ENCODE measurements at places on chromosomes 2 and 18. TPM values are rescaled to one million over a fixed set of nuclear protein-coding genes. Genes with fewer than 3 reads are reported as not detected.

POTEE gene
- total RNA-seq, result 0.04 TPM

CAPN14 gene
- total RNA-seq, result 0.03 TPM

HSBP1L1 gene
- total RNA-seq, result 13.9 TPM

EN1 gene
- total RNA-seq, result 0.70 TPM

ABCB11 gene
- total RNA-seq, result not detected

CDK15 gene
- not detected for total RNA-seq

IL36RN gene
- total RNA-seq, result 0.21 TPM

SMYD1 gene
- total RNA-seq, result not detected

CNRIP1 gene
- total RNA-seq, result 2.1 TPM

ADRA2B gene
- 0.09 TPM for total RNA-seq

CFAP65 gene
- 0.48 TPM for total RNA-seq

CCDC85A gene
- 0.26 TPM for total RNA-seq

SPP2 gene
- not detected for total RNA-seq

IL1RL1 gene
- total RNA-seq, result 1.1 TPM

KIF1A gene
- total RNA-seq, result 0.73 TPM

ANTXR1 gene
- 147 TPM for total RNA-seq

FRZB gene
- 0.12 TPM for total RNA-seq

ZNF892 gene
- 0.25 TPM for total RNA-seq

GREB1L gene
- total RNA-seq, result 2.9 TPM

SRD5A2 gene
- 0.03 TPM for total RNA-seq

TLX2 gene
- 0.48 TPM for total RNA-seq

COL6A3 gene
- 0.37 TPM for total RNA-seq

PLGLB2 gene
- total RNA-seq, result 0.23 TPM

LOXHD1 gene
- total RNA-seq, result not detected

RAB6D gene
- total RNA-seq, result not detected

SCN9A gene
- total RNA-seq, result 4.4 TPM

VWC2L gene
- not detected for total RNA-seq

GALR1 gene
- total RNA-seq, result not detected

CYS1 gene
- total RNA-seq, result 1.1 TPM

SERPINB5 gene
- 0.11 TPM for total RNA-seq

FOXI3 gene
- total RNA-seq, result not detected

CHPF gene
- total RNA-seq, result 31.7 TPM

FAM124B gene
- not detected for total RNA-seq

D2HGDH gene
- 10.6 TPM for total RNA-seq

UGT1A9 gene
- 5.0 TPM for total RNA-seq

MPP4 gene
- 0.10 TPM for total RNA-seq

TMEM127 gene
- 44.6 TPM for total RNA-seq

ASB18 gene
- total RNA-seq, result not detected

CCDC121 gene
- total RNA-seq, result 3.8 TPM
